Erythroblast (primary cell): ENCODE measurements at places on chromosomes 13 and 19.
A peak's percentile ranks its signal among the peaks of the same experiment; 100 is the strongest.

DNA sequence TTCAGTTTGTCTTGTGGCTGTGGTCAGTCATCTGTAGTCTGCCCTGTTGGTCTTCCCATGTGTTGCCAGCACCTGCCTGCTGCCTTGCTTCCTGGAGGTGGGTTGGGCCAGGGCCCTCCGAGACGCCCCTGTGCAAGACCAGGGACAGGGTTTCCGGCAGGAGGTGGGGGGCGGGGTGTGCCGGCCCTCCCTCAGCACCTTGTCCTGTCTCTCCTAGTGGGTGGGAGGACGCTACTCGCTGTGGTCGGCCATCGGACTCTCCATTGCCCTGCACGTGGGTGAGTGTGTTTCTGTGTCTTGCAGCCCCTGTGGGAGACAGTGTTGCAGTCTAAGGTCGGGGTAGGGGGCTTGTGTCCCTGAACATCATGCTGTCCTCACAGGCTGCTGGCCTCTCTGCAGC lies 11.2 kb upstream of the PDCD2L start:
- no peak for DNase-seq

DNA sequence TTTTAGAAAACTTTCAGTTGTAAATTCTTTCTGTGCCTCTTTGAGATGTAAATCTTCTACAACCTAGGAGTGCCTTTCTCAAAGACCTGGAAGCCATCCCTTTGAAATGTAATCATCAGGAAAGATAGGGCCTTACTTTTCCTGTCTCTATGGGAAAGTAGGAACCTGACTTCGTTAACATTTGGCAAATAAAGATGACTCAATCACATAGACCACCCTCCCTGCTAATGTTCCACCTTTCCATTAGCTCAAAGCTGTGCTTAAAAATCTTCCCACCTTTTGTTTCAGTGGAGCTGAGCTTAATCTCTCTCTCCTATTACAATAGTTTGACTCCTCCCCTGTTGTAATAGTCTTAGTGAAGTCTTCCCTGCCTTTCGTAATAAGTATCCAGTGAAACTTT lies 247.7 kb downstream of the OLFM4 start:
- no peak for DNase-seq

GRCh38 chr13:49858178-49858856 lies 65.8 kb upstream of the KPNA3 start:
- no peak for DNase-seq

DNA sequence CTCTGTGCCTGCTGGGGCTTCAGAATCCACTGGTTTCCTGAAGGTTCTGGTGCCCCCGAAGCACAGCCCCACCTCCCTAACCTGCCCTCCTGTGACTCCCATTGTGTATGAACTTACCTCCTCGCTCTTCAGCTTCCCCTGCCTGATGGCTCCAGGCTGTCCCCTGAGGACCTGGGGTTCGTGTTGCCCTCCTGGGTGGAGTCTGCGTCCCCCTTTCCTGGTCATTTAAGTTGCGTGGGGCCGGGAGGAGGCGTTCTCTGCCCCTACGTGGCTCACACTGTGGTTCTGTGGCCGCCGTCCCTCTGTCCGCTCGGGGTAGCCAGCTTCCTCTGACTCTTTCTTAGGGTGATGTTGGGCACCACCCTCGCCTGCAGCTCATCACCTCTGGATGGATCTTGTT lies 13.9 kb downstream of the TFDP1 start:
- DNase-seq: no peak

- no peak for DNase-seq
Observed at GRCh38 chr19:21065336-21065735, 16.7 kb upstream of the ZNF714 start.

DNA sequence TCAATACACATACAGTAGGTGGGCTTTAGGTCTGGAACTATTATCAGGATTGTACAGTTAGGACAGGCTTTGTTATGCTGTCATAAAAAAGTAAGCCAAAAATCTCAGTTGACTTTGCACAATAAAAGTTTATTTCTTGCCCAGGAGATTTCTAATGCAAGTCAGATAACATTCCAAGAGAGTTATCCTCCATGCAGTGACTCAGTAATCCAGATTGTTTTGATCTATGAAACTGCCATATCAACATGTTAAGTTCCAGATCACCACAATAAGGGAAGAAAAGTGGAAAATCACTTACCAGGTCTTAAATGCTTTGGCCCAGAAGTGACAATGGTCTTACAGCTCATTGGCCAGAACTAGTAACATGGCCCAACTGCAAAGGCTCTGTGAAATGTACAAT lies 636.2 kb upstream of the KLF12 start:
- DNase-seq: no peak

- DNase-seq: no peak
Observed at GRCh38 chr19:5142725-5143097, 173.8 kb downstream of the KDM4B start.

DNA sequence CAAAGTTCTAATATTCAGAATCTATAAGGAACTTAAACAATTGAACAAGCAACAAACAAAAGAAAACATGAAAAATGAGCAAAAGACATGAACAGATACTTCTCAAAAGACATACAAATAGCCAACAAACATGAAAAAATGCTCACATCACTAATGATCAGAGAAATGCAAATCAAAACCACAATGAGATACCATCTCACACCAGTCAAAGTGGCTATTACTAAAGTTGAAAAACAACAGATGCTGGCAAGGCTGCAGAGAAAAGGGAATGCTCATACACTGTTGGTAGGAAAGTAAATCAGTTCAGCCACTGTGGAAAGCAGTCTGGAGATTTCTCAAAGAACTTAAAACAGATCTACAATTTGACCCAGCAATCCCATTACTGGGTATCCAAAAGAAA lies 74.3 kb downstream of the CRYL1 start:
- DNase-seq: no peak

GRCh38 chr19:44258835-44259413 lies 762 bp upstream of the ZNF233 start:
- DNase-seq: no peak

GRCh38 chr19:6674868-6675305 lies 4.9 kb upstream of the TNFSF14 start:
- DNase-seq: peak; percentile 47

- DNase-seq: no peak
Observed at GRCh38 chr13:62779161-62779560, 1363.5 kb upstream of the PCDH20 start.

GRCh38 chr19:51094696-51095279 lies 12.1 kb upstream of the KLK14 start:
- DNase-seq: peak; percentile 69

DNA sequence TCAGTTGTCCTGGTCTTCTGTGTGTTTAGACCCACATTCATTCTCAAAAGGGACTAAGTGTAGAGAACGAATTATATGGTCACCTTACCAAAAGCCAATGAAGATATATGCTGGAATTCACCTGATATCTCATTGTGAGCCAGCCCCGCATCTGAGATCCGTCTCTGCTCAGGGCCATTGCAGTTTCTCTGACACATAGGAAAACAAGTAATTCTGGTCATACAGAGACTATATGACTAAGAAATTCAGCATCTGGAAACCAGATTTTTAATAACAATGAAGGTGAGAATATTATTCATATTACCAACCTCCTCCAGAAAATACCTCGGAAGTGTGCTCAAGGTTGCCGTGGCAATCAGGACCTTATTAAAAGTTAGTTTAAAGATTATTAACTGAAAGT lies 278.6 kb upstream of the EDNRB start:
- DNase-seq: no peak

DNA sequence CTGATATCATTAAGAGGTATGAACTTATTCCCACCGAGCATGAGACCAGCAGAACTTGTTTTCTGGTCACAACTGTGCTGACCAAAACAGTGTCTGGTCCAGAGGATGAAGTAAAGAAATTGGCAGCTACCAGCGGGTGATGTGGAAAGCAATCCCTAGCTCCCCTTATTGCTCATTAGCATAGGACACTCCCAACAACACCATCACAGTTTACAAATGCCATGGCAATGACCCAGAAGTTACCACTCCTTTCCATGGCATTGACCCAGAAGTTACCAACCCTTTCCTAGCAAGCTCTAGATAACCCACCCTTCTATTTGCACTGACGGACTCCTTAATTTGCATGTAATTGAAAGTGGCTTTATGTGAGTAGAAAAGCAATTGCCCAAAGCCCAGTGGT lies 1856.1 kb downstream of the OLFM4 start:
- no peak for DNase-seq

GRCh38 chr19:35044317-35045117 lies 3.0 kb downstream of the HPN start:
- peak; percentile 68 for DNase-seq

DNA sequence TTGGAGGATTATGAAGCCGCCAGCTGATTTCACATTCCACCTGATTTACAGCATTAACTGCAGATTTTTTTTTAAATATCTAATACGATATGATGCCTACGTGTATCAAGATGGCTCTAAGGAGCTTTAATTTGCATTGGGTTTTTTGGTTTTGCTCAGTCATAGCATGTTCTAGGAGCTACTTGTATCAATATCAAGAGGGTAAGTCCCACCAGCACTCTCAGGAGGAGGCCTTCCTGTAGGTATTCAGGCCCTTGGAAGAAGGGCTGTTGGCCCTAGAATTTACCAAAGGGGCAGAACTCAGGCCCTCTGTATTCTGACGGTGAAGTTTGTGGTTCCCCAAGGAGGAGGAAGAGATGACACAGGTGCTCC lies 97.2 kb upstream of the IPO5 start:
- no peak for DNase-seq

DNA sequence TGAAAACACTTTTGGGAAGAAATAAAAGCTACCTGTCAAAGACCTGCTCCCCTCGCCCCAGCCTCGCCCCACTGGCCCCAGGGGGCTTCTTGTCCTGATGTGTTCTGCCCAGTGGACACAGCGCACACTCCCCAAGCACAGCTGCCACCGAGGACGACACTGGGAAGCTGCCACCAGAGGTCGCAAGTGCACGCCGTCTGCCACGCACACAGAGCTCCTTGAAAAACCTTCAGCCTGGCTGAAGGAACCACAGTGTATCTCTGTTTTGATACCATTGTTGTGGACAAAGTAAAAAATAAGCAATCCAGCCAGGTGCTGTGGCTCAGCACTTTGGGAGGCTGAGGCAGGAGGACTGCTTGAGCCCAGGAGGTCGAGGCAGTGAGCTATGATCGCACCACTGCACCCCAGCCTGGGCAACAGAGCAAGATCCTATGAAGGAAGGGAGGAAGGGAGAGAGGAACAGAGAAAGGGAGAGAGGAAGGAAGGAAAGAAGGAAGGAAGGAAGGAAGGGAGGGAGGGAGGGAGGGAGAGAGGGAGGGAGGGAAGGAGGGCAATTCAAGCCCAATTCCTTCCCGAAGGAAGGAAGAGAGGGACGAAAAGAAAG lies 57.3 kb downstream of the CEBPG start:
- DNase-seq: peak; percentile 61

DNA sequence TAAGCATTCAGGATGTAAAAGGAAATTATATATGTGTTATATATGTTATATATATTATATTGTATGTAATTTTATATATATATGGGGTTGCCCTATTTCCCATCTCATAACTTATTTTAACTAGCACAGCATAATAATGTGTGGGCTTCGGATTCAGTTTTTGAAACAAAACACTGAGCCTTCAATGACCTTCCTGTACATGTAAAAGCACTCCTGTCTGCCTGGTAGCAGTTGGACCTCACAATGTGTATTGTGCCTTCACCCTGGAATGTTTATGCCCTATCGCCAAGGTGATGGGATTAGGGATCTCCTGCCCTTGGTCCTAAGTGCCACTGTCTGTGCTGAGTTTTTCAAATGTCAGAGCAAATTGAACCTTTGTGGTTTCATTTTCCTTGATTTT lies 968.8 kb downstream of the TUBA3C start:
- DNase-seq: no peak

DNA sequence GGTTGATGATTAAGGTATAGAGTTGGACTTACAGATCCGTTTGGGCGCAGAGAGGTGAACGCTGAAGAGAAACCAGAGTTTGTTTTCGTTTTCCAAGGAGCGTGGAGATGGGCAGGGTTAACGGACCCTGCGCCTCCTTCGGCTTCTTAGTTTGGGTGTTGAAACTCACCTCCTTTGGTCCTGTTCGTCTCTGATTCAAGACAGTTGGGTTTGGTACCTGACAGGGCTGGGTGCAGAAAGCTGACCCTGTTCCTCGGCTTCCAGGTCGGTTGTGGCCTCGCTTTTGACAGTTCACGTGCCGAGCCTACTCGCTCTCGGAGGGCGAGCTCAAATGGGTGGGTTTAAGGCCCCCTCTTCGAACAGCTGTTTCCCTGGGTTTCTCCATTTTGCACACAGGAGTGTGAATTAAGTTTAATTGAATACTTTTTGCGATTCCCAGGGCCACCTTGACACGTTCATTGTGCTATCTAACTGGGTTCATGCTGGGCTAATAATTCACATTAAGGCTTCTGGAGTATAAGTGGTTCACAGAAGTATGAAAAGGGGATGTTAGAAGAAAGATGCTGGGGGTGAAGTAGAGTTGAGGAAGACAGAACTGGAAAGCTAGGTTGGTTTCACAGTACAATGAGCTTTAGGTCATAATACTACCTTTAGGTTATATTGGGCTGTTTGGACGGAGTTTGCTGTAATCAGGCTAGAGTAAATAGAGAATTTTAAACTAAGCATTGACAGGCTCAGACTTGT lies 638 bp downstream of the USPL1 start:
- peak; percentile 82 for DNase-seq

DNA sequence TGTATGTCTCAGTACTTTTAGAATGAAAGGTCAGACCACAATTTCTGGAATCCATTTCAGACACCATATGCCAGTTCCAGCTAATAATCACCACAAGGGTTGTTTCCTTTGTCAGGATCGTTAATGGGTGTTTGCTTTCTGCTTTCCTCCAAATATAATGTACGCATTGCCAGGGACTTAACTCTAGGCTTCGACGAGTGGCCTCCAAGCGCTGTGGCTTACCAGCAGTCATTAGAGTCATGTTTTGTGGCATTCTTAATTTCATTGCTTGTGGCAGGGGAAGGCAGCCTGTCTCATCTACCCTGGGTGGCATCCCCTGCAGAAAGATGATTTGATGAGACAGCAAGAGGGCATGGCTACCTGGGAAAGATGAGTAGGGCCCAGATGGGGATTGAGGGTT lies 22.5 kb downstream of the SAFB start:
- no peak for DNase-seq

DNA sequence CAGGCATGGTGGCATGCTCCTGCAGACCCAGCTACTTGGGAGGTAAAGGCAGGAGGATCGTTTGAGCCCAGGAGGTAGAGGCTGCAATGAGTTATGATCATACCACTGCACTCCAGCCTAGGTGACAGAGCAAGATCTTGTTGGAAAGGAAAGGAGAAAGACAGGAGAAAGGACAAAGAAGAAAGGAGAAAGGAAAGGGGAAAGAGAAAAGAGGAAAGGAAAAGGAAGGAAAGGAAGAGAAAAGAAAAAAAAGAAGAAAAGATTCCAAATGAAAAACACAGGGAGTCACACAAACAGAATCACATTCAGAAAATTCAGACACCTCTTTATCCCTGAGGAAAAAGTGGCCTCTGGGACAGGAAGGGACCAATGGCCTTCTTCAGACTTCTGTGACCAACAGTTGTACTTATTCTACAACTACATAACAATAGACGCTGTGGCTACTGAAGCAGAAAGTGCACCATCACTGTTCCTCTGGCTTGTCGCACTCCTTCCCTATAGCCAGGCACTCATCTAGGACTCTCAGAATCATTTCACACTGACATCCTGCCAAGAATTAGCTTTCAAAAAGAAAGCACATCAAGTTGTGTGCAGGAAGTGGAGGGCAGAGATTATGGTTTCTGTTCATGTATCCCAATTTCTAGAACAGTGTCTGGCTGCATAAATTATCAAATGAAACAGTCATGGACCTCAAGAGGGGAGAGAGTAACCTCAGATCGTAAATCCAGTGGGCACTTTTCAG lies 5.9 kb downstream of the MTMR6 start:
- DNase-seq: peak; percentile 10

- no peak for DNase-seq
Observed at GRCh38 chr19:33477781-33478180, 43.8 kb downstream of the PEPD start.
